ENCODE measurements at places on chromosomes 6 and 20.

- no peak for DNase-seq
Observed at GRCh38 chr6:111651185-111652034, 45.7 kb upstream of the TRAF3IP2 start.

DNA sequence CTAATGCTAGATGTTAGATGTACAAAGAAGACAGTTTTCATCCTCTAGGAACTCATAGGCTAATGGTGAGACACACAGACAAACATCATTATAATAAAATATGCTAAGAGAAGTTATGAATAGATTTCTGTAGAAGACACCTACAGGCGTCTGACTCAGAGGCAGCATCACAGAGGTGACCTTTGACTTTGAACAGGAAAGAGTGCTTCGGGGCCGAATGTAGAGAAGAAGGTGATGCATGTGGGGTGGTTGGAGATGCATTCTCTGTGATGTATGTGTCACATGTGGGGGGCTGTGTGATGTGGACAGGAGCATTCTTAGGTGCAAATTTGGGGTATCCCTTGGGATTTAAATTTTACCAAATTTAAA, 6.8 kb downstream of the GUCA1A start:
- DNase-seq = no peak

- no peak for DNase-seq
Observed at GRCh38 chr6:111573131-111573883, 32.4 kb downstream of the TRAF3IP2 start.

DNA sequence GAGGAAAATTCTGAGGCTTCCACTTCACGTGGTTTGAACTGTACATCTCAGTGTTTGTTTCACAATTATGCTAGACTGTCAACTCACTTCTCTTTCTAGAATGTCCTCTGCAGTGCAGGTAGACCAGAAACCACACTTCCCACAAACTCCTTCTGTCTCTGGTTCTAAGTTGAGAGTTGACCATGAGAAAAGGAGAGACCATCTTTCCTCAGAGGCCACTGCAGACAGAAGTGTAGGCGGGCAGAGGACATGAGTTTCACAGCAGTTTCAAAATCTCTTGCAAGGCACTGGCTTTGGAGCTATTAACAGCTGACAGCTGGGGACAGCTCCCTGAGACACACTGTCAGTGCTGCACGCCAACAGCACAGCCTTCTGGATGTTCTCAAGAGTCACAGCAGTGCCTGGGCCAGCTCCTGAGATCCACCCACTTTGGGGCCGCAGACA, 55.4 kb upstream of the MOXD1 start:
- no peak for DNase-seq

DNA sequence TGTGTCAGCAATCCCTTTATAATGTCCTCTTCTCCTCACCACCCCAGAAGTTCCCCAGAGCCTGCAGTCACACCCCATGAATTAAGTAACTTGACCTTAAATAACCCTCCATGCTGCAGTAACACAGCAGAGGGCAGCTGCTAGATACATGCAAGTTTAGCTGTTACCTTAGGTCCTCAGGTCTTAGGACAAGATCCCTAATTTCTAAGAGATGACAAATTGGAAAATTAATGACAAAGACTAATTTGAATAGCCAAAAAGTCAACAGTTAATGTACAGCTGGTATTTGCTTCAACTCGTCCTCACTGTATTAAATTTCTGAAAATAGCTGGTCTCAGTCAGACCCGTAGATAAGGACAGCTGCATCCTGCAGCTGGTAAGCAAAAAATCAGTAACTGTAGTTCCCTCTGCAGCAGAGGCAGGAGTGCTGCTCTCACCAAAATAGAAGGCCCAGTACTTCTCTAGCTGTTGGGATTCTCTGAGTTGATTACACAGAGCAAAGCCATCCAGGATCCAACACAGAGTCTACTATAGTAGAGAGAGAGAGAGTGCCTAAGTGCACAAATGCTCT, 62.4 kb downstream of the TNFRSF21 start:
- DNase-seq = no peak

DNA sequence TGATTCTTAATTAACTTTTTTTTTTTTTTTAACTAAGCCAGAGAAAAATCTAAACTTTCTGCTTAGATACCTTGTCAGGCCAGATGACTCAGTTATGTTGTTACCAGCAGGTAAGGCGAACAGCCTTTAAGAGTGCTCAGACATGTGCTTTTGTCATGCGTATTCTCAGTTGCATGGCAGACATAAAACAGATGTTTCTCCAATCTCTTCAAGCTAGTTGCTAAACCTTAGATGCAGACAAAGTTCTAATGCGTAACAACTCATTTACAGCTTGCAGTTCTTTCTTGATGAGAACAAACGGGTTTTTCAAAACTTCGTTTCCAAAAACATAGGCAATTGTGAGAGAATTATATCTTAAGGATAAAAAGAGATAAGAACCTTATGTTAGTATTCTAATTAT, 49.6 kb upstream of the GFRAL start:
- no peak for DNase-seq

- no peak for DNase-seq
Observed at GRCh38 chr20:56826705-56827665, 197.9 kb downstream of the TFAP2C start.

DNA sequence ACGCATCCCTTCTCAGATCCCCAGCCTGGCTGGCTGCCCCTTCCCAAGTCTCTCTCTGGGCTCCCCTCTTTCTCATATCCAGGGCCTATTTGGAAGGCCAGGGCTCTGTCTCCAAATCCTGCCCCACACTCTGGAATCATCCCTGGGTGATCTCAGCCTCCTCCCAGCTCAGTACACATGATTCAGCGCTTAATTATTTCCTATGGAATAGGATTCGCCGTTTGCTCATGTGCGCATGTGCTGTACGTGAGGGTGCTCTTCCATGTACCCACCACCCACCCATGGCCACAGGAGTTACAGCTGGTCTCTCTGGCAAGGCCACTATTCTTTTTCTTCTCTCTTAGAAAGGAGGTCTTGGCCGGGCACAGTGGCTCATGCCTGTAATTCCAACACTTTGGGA, 81.7 kb upstream of the FOXP4 start:
- DNase-seq = no peak

- DNase-seq = no peak
Observed at GRCh38 chr20:60806354-60806753, 445.7 kb upstream of the CDH4 start.

DNA sequence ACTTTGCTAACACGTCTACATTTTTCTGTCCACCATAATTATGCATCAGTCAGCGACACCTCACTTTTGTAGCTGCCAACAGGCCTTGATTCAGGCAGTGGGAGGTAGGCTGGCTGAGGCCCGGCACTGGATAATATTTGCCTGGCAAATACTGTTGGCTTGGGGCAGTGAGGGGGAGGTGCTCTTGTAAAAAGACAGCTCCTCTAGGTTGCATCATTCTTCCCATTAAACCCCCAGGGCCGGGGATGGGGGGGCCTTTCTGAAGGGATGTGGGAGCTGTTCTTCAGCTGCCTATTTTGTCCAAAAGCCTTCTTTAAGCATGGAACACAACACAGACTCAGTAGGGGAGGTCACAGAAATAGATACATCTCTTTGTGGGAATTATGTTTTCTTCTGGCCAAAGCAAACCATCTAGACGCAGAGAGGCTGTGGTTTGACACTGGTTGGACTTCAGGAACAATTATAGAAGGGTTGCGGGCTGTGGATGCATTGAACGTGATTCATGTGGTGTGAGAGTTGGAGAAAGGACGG, 338.3 kb upstream of the NT5E start:
- no peak for DNase-seq

DNA sequence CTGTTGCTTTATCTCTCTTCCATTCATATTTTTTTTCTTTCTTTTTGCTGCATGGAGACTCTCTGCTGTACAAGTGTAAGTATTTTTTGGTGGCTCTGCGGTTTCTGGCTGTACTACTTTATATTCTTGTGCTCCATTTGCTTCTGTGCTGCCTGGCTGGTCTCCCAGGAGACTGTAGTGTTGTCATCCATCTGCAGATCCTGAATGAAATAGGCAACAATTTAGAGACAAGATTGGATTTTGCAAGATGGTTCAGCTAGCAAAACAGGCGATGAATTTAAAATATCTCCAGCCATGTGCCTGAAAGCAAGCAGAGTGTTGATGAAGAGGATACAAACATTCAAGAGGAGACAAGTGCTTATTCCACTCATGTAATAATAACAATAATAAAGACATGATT, 75.1 kb upstream of the SCGN start:
- DNase-seq = no peak

DNA sequence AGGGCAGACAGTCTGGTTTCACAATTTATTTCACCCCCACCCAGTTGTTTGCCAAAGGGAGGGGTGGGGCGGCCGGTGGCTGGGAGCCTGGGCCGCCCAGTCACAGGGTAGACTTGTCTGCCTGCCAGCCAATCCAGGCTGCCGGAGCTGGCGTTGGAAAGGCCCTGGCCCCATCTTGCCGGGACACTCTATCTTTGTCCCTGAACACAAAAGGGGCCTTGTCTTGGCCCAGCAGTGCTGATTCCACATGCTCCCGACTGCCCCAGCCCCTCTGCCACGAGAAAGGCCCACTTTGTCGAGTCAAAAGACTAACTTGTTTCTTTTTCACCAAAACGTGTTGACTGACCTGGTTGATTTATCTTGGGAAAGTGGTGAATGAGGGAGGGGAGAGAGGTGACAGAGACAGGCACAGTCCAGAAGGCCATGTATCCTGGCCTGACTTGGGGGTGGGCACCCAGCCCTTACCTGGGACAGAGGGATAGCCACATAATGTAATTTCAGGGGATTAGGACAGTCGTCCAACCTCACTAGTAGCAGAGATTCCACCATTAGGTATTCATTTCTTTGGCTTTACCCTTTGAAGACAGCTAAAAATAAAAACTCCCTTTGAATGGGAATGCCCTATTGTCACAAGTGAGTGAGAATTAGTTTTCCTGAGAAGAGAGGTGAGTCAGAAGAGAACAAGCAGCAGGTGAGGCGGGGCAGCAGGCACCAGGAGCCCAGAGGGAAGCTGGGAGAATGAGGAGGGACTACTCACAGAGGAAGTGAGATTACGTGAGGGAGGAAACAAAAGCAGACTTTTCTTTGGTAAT, 67.0 kb upstream of the SIRPA start:
- DNase-seq = no peak
